ENCODE measurements at places on chromosomes 13 and 19. TPM values are rescaled to one million over a fixed set of nuclear protein-coding genes. Genes with fewer than 3 reads are reported as not detected.

The ZNF85 gene
- total RNA-seq, result 11.0 TPM

The LGALS14 gene
- not detected for total RNA-seq

The ITM2B gene
- total RNA-seq, result 166 TPM

The FGF21 gene
- not detected for total RNA-seq

- DNase-seq, result no peak
- H3K4me1 ChIP-seq, result no peaks in the 10 kb centered on the region
- H3K27me3 ChIP-seq, result no peaks in the 10 kb centered on the region
Measured at GRCh38 chr19:35663981-35664380, 2.3 kb upstream of the UPK1A start.

GRCh38 chr19:13012690-13013608 lies 17.7 kb downstream of the NFIX start:
- peak; percentile 78 for DNase-seq
- H3K27me3 ChIP-seq, result peaks cover 48% of the 10 kb centered on the region
- H3K27ac ChIP-seq, result peak overlapping the region; percentile 73
- H3K4me3 ChIP-seq, result peak overlapping the region; percentile 68
- H3K4me1 ChIP-seq, result peaks cover 24% of the 10 kb centered on the region

DNA sequence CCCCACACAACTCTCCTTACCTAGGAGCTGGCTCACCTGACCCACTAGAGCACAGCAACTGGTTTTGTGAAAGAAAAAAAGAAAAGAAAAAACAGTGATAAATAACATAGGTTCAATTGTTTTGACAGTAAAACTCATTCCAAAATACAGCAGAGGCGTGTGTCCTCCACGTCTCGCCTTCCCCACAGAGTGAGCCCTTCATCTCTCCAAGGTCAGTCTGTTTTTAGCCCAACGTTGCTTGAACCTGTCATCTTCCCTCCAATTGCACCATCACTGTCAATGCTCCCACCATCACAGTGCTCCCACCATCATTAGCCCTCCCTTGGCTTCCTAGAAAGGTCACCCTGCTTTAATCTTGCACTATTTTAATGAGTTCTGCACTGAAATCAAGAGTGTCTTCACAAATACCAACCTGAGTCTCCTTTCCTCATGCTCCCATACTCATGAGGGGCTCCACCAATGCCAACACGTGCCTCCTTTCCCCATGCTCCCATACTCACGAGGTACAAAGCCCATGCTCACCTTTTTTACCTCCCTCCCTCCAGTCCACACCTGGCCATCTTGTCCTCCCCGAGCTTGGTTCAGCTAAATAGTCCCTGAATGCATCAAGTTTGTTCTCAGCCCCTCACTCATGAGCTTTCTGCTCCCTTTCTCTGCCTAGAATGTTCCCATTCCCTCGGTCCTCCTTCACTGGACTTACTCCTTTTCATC lies 103.7 kb downstream of the IRS2 start:
- DNase-seq, result no peak
- no peaks in the 10 kb centered on the region for H3K4me1 ChIP-seq
- peaks cover 42% of the 10 kb centered on the region for H3K27me3 ChIP-seq

DNA sequence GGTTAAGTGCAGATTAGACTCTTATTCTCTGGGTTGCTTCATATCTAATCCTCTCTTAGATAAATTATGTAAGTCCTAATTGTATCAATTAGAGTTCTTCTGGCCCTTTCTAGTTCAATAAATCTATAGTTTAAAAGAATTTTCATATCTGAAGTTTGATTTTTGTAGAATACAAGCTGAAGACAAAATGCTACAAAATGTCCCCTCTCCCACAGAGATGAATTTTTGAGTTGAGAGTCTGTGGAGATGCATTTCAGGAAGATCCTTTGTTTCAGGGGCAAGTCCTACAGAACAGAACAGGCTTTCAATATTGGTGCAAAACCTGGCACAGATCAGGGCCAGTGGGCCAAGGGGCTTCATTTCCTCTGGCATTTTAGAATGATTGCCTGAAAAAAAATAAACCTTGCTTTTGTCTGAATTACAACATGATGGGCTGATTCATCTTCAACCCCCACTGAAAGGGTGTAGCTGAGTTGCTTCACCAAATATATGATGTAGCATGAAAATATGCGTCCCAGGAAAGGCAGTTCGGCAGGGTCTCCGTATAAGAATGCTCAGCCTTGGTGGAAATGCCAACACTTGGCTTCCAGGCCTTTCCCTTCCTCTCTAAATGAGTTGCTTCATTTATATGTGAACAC lies 6.4 kb upstream of the IPO5 start:
- no peaks in the 10 kb centered on the region for H3K4me1 ChIP-seq
- no peak overlapping the region for H3K4me3 ChIP-seq
- H3K36me3 ChIP-seq, result peaks cover 6% of the 10 kb centered on the region
- no peak for DNase-seq
- no peak overlapping the region for H3K27ac ChIP-seq
- H3K27me3 ChIP-seq, result peaks cover 3% of the 10 kb centered on the region

DNA sequence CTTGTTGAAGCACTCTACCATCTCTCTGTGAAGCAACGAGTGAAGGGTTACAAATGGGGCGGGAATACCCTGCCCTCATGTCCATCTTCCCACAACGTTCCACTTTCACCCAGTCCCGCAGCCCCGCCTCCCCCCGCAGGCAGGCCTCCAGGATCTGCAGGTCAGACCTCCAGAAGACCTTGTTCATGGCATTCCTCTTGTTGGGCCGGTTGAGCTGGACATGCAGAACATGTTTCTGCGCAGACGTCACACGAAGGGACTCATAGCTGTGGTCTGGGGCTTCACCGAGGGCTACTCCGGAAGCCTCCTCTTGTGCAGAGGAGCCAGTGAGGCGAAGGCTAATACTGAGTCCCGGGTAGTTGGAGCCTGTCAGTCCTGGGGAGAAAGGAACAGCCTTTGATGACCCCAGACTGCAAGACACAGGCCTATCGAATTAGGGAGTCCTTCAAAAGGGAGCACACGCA lies 420 bp downstream of the ECH1 start:
- H3K4me1 ChIP-seq, result peaks cover 14% of the 10 kb centered on the region
- peak overlapping the region; percentile 85 for H3K4me3 ChIP-seq
- DNase-seq, result peak; percentile 83
- H3K27ac ChIP-seq, result peak overlapping the region; percentile 82
- H3K36me3 ChIP-seq, result no peaks in the 10 kb centered on the region

- no peak for DNase-seq
- H3K4me1 ChIP-seq, result peaks cover 3% of the 10 kb centered on the region
- H3K27ac ChIP-seq, result no peak overlapping the region
- H3K27me3 ChIP-seq, result peaks cover 19% of the 10 kb centered on the region
Measured at GRCh38 chr19:56319991-56320390, 5.4 kb upstream of the ZSCAN5A start.

- H3K4me3 ChIP-seq, result no peak overlapping the region
- no peaks in the 10 kb centered on the region for H3K27me3 ChIP-seq
- peak; percentile 87 for DNase-seq
Measured at GRCh38 chr19:12564016-12564664, 12.9 kb upstream of the ZNF564 start.

DNA sequence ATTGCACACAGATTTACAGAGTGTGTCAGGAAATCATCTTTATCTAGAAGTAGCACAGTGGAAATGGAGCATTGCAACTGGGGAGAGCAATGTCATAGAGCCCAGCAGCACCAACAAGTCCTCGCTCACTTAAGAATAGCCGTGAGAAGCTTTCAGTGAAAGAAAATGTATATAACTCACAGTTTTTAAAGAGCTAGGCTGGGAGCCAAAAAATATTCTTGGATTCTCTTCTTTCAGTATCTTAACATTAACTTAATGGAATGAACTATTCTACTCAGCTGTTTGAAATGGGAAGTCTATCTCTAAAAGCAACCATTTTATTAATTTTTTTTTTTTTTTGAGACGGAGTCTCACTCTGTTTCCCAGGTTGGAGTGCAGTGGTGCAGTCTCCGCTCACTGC lies 329.6 kb downstream of the COG6 start:
- H3K27ac ChIP-seq, result no peak overlapping the region
- H3K36me3 ChIP-seq, result no peaks in the 10 kb centered on the region
- DNase-seq, result no peak
- H3K27me3 ChIP-seq, result peaks cover 18% of the 10 kb centered on the region

- no peak overlapping the region for H3K4me3 ChIP-seq
- H3K27ac ChIP-seq, result no peak overlapping the region
- no peak for DNase-seq
Measured at GRCh38 chr19:50178859-50179537, 15.9 kb upstream of the IZUMO2 start.

GRCh38 chr19:489418-490196 lies 6.7 kb upstream of the MADCAM1 start:
- H3K36me3 ChIP-seq, result peaks cover 6% of the 10 kb centered on the region
- no peak for DNase-seq
- H3K27ac ChIP-seq, result peak overlapping the region; percentile 28
- H3K27me3 ChIP-seq, result peaks cover 3% of the 10 kb centered on the region

All from natural killer cell treated with Interleukin-12 subunit alpha and Interleukin-12 subunit beta and Interleukin-15 and Interleukin-18, amount 100 ng/mL, for 72 hours (primary cell).